Kidney (tissue), 22 donors: ENCODE measurements at places on chromosomes 6 and 20. TPM values are rescaled to one million over a fixed set of nuclear protein-coding genes. Genes with fewer than 3 reads are reported as not detected.
A peak's percentile ranks its signal among the peaks of the same experiment; 100 is the strongest.

- no peak for DNase-seq
Measured at GRCh38 chr6:72524011-72524645, 97.7 kb upstream of the KCNQ5 start.

- no peak for DNase-seq
Measured at GRCh38 chr6:129206821-129207220, 323.9 kb downstream of the LAMA2 start.

DNA sequence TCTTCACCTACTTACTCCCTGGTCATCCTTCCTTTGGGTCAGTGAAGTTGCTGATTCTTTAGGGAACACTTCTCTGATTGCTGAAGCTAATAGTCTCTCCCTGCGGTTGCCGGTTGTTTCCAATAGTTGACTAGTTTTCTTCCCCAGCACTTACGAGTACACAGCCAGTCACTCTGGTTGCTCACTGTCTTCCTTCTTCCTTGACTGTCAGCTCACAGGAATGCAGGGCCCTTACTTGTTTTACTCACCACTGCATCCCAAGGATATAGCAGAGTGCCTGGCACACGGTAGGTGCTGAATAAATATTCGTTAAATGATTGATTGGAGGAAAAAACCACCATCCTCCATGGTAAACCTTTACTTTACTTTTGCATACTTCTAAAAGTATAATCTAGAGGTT lies 345.0 kb downstream of the QKI start:
- DNase-seq, result no peak

- no peak for DNase-seq
Measured at GRCh38 chr20:63509088-63509564, 10.2 kb upstream of the EEF1A2 start.

SMPD2 gene
- 17.4 TPM for total RNA-seq

GRCh38 chr6:42355416-42355815 lies 96.3 kb downstream of the TRERF1 start:
- DNase-seq, result no peak

DNA sequence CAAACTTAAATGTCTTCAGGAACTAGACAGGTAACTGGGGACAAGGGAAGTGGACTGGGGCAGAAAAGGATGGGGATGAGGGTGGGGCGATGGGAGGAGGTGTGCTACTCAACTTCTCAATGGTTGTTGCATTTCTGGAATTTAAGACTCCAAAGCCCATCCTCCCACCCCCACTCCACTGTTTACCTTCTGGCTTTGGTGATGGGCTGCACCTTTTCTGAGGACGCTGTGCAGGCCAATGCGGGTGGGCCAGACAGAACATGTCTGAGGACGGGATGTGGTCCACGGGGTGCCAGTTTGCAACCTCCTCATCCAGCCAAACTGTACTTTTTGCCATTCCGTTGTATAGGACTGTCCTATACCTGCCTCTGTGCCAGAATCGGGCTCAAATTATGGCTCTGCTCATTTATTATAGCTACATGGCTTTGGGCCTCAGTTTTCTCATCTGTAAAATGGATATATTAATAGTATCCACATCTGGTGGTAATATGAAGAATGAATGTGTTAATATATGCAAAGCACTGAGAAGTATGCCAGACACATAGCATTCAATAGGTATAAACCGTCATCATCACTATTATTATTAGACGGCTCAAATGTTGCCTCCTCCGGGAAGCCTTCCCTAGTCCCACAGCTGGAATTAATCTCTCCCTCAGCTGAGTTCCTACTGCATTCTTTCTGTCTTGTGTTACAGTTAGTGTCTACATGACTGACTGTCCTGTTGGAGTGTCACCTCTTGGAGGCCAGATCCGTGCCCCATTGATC lies 31.0 kb upstream of the VEGFA start:
- no peak for DNase-seq

ARMC2 gene
- 12.7 TPM for total RNA-seq

MCHR2 gene
- total RNA-seq, result not detected

DNA sequence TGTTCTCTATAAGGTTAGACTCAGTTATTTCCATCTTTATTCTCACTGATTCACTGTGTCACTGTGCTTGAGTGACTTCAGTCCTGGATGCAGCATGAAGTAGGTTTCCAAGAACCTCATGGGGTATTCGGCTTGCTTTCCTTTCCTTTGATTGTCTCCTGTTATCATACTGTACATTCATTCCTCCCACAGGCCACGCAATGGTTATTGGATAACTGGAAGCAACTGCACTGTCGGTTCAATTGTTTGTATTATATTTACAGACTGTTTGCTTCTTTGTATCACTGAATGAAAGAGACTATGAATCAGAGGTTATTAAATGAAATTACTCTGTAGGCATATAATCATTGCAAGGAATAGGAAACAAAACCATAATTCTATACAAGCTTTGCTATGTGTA lies 129.4 kb downstream of the MAP7 start:
- DNase-seq, result no peak

DNA sequence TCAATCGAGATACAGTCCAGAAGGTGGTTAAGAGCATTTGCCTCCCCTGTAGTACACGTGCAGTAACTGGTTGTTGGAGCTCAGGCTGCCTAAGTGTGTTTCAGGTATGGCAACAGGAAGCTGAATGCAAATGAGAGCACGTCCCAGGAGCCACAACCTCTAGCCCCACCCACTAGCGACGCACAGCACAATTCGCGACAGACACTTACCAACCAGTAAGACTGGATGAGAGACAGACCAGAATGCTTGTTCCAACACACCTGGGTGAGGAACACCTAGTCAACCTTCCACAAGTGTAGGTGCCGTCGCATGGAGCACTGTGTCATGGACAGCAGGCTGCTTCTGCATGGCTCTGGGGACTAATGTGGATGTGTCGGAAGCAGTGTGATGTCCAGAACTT lies 7.2 kb upstream of the SERPINB1 start:
- DNase-seq, result no peak

GMNN gene
- 13.0 TPM for total RNA-seq

DNA sequence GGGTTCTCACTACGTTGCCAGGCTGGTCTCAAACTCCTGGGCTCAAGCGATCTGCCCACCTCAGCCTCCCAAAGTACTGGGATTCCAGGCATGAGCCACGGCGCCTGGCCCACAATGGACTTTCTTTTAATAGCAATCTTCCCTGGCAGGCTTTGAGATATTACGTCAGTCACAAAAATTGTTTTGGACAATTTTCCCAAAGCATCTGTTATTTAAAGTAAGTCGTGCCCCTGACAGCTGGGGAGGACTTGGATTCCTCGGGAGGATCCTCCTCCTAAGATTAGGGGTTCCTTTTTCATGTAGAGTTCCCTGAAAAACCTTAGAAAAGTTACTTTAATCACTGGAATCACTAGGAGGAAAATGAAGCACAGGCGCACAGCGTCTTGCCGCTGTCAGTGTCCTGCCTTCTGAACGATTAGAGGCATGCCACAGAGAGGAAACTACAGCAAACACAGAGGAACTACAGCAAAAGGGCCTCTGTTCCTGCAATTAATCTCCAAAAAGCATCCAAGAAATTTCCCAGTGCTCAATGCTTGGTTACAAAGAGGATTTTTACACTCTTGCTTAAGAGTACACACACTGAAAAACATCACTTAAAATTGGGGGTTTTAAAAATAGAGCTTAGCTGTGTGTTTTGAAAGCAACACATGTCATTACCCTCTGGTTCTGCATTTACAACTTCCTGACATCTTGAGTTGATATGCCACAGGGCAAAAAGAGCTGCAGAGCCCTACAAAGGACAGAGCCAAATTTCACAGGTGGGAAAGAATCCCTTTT lies 4.5 kb downstream of the ACSS1 start:
- no peak for DNase-seq

DNA sequence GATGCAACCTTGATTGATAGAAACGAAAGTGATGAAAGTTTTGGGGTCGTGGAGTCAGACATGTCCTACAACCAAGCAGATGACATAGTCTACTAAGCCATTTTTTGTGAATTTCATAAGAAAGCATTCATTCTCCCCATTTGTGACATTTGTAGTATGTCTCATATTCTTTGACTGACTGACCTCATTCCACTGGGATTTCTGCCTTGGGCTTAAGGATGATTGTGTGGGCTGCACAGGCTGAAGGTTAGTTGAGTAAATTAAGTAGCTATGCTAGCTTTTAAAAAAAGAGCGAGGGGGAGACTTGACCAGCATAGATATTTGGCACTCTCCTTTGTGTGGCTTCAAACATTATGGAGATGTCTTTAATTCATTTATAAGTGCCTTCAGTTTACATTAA lies 28.9 kb downstream of the STMND1 start:
- no peak for DNase-seq

- no peak for DNase-seq
Measured at GRCh38 chr6:150430815-150431214, 62.0 kb downstream of the IYD start.

- DNase-seq, result no peak
Measured at GRCh38 chr6:12324099-12324498, 33.9 kb downstream of the EDN1 start.

PTPRT gene
- 0.60 TPM for total RNA-seq

TPBG gene
- 30.8 TPM for total RNA-seq

GRCh38 chr20:52805296-52805571 lies 166.9 kb upstream of the TSHZ2 start:
- DNase-seq, result no peak

TRIM10 gene
- total RNA-seq, result 0.79 TPM

PPP1R16B gene
- 29.4 TPM for total RNA-seq

MOG gene
- not detected for total RNA-seq

GRCh38 chr6:160996131-160996601 lies 4.6 kb downstream of the MAP3K4 start:
- DNase-seq, result no peak

DNA sequence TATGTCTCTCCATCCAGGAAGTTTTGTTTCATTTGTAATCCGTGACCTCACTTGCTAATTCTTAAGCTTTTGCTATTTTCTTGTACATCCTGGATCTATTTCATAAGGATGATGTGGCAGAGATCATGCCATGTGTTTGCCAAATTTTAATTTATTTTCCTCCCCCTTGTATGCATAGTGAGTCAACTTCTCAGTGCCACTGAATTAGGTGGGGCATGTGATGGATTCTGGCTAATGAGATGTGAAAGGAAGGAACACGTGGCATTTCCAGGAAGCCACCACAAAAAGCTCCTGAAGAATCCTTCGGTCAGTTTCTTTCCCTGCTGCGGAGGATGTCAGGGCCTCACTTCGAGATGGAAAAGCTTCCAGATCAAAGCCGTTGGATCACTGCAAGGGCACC lies 86.2 kb upstream of the PRL start:
- no peak for DNase-seq

GRCh38 chr6:31864818-31865204 lies 2.2 kb upstream of the NEU1 start:
- no peak for DNase-seq

SLC23A2 gene
- total RNA-seq, result 20.5 TPM

DNA sequence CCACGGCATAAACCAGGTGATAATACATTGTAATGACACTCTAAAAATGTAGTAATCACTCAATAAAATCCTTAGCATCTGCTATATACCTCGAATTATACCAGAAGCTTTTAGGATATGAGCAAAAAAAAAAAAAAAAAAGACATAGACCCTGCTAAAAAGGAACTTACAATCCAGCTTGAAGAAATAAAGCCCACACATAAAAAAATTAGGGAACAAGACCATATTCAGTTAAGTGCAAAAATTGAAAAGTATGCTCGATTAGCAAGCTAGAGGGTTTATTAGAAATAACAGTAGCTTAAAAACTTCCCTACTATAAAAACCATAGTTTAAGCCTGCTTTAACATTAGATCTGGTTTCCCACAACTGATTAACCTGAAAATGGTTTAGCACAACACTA lies 135.6 kb downstream of the GMPR start:
- DNase-seq, result no peak

GRCh38 chr6:156906451-156906850 lies 129.3 kb downstream of the ARID1B start:
- DNase-seq, result no peak

DNA sequence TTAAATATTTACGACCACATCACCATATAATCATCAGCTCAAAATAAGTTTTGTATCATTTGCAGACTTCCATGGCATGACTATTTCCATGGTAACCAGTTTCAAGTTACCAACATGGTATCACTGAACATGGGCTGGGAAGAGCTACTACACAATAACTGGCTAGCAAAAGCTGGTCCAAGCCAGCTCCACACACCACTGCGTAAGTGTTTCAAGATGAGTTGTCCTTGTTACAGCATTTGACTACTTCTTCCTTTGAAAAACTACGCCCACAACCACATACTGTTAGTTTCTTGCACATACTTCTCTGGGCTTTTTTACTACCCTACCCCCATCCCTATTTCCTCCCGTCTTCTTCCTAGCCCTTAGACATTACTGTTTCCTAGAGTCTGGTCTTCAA lies 8.5 kb downstream of the CD164 start:
- no peak for DNase-seq

GRCh38 chr6:122494665-122495272 lies 23.2 kb upstream of the SERINC1 start:
- DNase-seq, result no peak

PLEKHG1 gene
- total RNA-seq, result 58.7 TPM

DNA sequence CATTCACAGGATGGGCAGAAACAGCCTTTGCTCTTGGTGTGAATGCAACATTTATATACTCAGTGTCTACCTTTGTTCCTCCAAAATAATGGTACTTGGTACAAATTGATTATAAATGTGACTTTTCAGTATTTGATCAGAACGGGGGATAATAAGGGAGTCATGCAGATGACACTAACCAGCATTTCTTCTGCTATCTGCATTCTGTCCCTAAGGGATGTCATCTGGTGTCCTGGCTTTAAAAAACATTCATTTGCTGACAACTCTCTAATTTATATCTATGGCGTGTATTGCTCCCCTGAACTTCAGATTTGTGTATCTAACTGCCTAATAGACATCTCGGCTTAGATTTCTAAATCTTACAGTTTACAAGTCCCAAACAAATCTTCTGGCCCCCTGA lies 76.4 kb upstream of the FLRT3 start:
- DNase-seq, result no peak

DNA sequence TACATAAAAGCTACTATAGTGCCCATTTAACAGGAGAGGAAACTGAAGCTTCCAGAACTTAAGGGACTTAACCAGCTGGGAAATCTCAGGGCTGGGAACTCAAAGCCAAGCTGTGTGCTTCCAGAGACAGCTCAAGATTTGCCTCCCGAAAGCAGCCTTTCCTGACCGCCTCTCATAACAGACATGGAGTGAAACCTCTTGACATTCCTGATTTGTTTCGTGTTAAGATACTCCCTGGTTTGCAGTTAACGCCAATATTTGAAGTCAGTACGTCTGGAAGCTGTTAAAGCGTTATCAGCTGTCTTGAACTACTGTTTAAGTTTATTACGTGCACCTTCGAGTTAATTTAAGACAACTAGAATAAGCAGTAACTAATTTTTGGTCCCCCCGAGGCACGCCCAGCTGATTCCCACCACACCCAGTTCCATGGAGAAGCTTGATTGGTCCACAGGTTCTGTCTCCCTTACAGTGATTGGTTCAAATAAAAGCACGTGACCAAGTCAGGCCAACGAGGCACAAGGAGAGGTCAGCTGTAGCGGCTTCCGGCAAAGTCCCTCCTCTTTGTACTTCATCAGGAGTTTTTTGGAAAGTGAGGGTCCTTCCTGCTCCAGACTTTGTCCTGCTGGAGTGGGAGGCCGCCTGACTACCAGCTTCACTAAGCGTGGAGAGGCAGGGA lies 8.9 kb upstream of the TCP11 start:
- DNase-seq, result peak; percentile 69

SLA2 gene
- total RNA-seq, result 1.5 TPM

FAM209B gene
- total RNA-seq, result not detected
